ENCODE measurements at places on chromosomes 3 and 15.

DNA sequence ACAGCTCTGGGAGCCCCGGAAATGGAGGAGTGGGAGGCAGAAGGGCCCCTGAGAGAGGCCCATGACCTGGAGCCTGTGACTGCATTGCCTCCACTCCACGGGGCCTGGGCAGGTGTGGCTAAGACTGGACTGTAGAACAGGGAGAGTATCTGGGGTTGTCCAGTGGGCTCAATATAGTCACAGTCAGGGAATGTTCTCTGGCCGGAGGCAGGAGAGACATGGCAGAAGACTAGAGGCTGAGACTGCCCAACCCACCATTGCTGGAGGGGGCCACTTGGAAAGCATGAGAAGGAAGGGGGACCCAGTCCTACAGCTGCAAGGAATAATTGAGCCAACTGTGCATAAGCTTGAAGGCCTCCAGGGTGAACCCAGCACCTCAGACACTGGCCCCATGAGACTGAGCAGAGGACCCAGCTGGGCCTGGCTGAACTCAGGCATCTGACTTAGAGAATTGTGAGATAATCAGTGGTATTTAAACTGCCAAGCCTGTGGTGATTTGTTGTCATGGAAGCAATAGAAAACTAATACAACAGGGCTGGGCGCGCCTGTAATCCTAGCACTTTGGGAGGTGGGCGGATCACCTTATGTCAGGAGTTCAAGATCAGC, 33.1 kb downstream of the NIPA2 start:
- no peak for DNase-seq

- DNase-seq: no peak
These were observed 5.5 kb downstream of the UROC1 start for GRCh38 chr3:126512026-126512425.

DNA sequence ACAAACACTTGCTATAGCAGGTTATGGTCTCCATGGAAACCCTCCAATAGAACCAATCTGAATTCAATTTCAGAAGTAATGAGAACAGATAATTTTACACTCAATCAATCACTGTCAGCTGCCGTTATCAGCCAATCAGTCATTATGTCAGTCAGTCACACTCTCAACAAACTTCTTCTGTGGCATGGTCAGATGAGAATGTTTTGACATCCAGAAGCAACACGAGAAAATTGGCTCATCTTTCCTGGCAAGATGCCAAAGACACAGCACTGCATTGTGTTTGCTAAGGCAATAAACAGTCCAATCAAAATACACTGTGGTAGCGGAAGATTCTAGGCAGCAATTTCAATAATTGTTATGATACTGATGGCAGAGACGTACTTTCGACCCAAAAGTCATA, 190.7 kb downstream of the RORA start:
- no peak for DNase-seq

GRCh38 chr3:16741103-16741758, 136.0 kb upstream of the DAZL start:
- no peak for DNase-seq
